HCT116 (cell line): ENCODE measurements at places on chromosomes 12 and 14.

DNA sequence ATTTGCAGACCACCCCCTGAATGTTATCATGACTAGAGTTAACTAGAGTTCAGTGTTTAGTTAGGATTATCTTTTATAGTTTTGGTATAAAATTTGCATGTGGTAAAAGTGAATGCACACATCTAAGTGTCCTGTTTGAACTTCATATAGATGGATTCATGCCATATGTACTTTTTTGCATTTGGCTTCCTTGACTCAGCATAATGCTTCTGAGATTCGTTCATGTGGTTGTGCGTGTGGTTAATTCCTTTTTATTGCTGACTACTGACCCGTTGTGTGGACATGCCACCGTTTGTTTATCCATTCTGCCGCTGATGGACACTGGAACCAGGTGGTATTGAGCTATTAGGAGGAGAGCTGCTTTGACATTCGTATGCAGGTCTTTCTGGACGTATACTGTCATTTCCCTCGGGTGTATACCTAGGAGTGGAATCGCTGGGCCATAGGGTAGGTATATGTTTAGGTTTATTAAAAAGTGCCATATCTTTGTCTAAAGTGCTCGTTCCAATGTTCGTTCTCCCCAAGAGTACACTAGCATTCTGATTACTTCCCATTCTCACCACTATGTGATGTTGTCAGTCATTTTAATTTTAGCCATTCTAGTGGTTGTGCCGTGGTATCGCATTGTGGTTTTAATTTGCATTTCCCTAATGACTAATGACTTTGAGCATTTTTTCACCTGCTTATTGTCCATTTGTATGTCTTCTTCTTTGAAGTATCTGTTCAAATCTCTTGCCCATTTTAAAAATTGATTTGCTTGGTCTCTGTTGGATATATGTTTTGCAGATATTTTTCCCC lies 37.7 kb downstream of the RIN3 start:
- no peak for DNase-seq

- no peak for DNase-seq
These were observed 314.5 kb downstream of the ALG10 start for GRCh38 chr12:34336619-34337465.

DNA sequence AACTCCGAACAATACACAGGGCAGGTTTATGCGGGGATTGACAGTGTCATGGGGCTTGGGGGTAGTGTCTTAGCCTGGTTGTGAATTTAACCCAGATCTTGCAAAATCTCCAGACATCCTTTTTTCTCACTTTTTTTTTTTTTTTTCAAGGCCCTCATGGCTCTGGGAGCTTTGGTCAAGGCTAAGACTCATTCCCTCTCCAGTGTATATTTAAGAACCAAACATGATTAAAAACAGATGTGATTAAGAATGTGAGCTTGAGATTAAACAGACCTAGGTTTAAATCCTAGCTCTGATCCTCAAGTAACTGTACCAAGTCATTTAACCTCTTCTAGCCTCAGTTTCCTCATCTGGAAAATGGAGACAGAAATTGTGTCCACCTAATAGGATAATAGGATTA lies 151.7 kb upstream of the FUT8 start:
- DNase-seq = no peak

GRCh38 chr12:5379749-5380496 lies 52.0 kb upstream of the NTF3 start:
- DNase-seq = peak; percentile 60

- DNase-seq = no peak
These were observed 577 bp downstream of the ATG101 start for GRCh38 chr12:52070185-52070925.

DNA sequence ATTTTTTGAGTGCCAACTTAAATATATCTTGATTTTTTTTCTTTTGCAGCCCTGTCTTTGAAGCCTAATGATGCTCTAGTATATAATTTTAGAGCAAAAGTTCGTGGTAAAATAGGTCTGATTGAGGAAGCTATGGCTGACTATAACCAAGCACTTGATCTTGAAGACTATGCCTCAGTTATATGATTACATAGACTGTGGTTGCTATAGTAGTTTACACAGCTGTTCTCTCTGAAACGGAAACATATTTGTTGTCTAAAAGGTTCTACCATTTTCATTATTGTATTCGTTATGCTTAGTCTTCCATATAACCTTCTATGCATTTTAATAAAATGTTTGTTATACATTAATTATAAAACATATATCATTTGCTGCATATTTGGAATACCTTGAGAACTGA lies 246.7 kb downstream of the TTC6 start:
- no peak for DNase-seq
